ENCODE measurements at places on chromosomes 5 and 9.
A peak's percentile ranks its signal among the peaks of the same experiment; 100 is the strongest.

DNA sequence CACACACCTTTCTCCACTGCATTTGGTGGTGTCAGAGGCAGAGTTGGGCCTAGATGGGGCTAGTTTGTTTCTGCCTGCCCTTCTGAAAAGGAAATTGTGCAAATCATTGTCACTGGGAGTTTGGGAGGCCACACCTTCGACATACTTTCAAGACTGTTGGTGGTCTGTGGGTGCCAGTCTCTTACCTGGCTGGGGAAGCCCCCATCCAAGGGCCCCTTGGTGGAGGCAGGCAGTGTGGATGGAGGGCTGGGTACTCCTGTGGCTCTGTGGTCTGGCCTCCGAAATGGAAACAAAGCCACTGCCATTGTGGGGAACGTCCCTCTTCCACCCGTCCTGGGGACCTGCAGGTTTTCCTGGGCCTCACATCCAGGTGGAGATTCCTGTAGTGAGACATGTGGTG, 10.9 kb upstream of the PHYHD1 start:
- DNase-seq = no peak

DNA sequence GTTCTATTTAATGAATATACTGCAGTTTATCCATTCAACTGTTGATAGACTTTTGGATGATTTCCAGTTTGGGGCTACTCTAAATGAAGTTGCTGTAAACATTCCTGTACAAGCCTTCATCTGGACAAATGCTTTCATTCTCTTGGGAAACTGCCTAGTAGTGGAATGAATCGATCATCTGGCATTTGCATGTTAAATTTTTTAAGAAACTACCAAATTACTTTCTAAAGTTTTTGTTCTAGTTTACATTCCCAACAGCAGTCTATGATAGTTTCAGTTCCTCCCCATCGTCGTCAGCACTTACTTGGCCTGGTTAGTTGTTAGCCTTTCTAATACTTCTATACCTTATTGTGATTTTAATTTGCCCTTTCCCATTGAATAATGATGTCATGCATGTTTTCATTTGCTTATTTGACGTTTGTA, 306.3 kb downstream of the FER start:
- DNase-seq = no peak

GRCh38 chr9:94554439-94555331, at the start of gene PCAT7:
Gene PCAT7, plus strand, starts transcription at chr9:94555083.
- DNase-seq = no peak

GRCh38 chr5:61783481-61783880, 451.4 kb downstream of the ZSWIM6 start:
- no peak for DNase-seq

- DNase-seq = peak; percentile 2
These were observed 787.4 kb upstream of the RGMB start for GRCh38 chr5:97986069-97986468.

DNA sequence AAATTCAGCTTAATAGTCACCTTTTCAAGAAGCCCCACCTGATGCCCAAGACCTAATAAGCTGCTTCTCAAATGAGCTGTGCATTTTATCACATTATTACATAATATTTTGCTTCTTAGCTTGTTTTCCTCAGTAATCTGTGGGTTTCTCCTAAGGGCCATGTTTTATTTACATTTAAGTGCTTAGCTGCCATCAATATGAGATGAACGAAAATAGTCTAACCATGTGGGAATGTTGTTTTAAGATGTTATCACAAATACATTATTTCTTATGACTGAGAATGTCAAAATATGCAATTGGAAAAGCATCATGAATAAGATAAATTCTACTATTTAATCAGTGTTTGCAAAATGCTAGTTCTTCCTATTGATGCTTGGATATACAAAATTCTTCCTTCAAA, 10.1 kb downstream of the ARRDC3 start:
- DNase-seq = no peak

GRCh38 chr9:107281184-107281583, 1.9 kb upstream of the RAD23B start:
- DNase-seq = peak; percentile 65

GRCh38 chr5:169788168-169788567, 151.1 kb downstream of the DOCK2 start:
- peak; percentile 26 for DNase-seq

- DNase-seq = peak; percentile 51
These were observed 111.7 kb downstream of the AP3B1 start for GRCh38 chr5:78182838-78183237.

DNA sequence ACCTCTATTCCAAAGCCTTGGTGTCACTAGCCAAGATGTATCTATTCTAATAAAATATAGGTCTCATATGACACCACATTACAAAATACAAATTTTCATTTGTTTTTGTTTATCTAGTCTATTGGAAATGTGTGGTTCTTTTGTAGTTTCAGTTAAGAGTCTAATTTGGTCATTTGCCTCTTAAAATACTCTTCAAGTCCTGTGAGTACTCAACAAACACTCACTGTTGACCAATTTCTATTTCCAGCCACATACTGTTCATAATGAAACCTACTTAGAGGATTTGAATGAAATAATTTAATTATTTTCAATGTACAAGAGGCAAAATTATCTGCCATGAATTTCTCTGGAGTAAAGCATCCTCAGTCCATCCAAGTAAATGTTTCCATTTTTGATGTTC, 40.6 kb downstream of the SLC1A3 start:
- no peak for DNase-seq

GRCh38 chr9:133457233-133457632, 2.5 kb upstream of the CACFD1 start:
- no peak for DNase-seq

DNA sequence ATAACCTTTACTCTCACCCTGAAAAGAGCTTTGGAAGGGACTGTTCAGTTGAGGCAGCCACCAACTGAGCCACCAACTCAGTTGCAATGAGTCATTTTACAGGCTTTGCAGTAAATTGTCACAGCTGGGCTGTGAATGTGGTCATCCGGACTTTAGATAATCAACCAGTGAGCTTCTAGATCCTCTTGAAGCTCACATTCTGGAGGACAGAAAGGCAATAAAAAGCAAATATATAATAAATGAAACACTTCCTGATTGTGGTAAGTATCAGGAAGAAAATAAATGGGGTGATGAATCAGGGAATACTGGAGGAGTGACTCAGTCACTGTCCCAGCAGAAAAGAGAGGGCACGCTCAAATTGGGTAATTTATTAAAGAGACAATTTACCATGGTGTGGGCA, 13.2 kb upstream of the C5orf58 start:
- peak; percentile 72 for DNase-seq

- DNase-seq = no peak
These were observed 48.7 kb upstream of the PSD2 start for GRCh38 chr5:139746691-139747582.

- DNase-seq = no peak
These were observed 221.4 kb downstream of the DRD1 start for GRCh38 chr5:175222621-175223020.

DNA sequence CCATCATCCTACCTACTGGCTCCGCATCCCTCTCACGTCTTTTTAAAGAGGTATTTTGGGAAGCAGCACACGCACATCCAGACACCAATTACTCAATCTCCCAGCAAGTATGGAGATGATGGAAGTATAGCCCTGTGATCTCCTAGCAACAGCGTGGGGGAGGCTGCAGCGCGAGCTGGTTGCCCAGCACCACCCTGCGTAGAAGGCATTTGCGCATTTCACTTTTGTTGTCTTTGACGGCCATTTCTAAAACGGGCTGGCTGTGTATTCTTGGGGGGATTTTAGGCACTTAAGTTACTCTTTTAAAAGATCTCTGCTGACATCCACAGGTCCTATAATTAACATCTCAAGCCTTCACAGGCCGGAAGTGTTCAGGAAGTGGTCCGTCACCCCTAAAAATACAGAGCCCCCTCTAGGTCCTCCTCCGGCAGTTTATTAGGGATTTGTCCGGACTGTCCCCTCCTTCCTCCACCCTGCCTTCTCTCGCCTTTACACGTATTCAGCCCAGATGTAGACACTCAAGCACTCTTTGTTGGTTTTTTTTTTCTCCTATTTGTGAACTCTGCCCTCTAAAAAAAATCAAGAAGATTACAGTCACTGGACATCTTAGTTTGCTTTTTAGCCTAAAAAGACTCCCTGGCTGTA, 371.4 kb downstream of the NTRK2 start:
- DNase-seq = no peak

DNA sequence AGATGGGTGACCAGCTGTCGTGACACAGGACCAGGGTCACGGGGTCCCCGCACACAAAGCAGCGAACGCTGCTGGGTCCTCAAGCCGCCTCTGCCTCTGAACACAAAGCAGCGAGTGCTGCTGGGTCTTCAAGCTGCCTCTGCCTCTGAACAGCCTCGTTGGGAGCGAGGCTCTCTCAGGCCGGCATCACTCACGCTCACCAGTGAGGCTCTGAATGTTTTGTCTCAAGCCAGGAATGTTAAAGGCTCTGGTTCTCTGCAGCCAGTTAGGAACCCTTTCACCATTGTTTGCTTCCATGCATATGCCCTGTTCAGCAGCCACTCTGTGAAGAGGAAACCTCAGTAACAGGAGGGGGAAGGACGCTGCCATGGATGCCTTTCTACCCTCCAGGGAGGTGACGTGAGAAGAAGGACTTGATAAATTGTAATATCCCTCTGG, 82.7 kb upstream of the TAF11L2 start:
- no peak for DNase-seq

- DNase-seq = peak; percentile 35
These were observed 138.0 kb upstream of the KCNN2 start for GRCh38 chr5:114223866-114224265.

- peak; percentile 29 for DNase-seq
These were observed 25.9 kb upstream of the AP3B1 start for GRCh38 chr5:78320401-78320800.

GRCh38 chr5:68673823-68674180, 420.0 kb upstream of the SLC30A5 start:
- no peak for DNase-seq

DNA sequence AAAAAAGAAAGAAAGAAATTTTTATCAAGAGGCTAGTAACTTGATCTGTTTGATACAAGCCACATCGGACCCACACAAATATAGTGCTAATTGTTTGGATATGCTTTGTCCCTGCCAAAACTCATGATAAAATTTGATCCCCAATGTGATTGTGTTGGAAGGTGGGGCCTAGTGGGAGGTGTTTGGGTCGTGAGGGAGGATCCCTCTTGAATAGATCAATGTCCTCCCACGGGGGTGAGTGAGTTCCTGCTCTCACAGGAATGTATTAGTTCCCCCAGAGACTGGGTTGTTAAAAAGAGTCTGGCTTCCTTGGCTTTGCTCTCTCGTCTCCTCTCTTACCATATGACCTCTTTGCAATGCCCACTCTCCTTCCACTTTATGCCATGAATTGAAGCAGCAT, 80.6 kb upstream of the CPLX2 start:
- DNase-seq = no peak

- DNase-seq = no peak
These were observed 36.5 kb downstream of the RGS3 start for GRCh38 chr9:113499876-113500497.

DNA sequence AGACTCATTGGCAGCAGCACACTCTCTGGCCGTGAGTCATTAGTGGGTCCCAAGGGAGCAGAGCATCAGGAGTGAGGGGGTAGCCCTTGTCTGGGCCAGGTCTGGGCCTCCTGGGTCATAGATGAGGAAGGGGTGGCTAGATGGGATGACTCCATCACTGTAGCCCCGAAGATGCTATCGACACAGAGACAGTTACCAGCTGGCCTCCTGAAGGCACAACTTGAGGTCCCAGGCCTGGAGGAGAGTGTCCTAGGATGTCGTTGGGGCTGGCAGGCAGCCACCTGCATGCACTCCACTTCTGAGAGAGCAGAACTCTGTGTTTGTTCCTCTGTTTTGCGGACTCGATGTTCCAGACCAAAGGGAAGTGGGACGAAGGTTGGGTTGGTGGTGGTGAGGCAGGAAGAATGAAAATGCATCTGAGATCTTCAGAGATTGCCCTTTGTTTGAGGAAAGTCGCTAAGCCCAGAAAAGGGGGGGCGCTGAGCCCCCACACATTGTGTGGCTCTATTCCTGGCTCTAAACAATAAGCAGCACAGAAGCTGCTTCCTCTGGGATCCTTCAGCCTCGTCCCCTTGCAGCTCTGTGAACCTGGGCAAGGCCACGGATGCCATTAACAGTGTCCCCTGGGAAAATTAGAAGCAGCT, 4.7 kb downstream of the BTNL9 start:
- no peak for DNase-seq

DNA sequence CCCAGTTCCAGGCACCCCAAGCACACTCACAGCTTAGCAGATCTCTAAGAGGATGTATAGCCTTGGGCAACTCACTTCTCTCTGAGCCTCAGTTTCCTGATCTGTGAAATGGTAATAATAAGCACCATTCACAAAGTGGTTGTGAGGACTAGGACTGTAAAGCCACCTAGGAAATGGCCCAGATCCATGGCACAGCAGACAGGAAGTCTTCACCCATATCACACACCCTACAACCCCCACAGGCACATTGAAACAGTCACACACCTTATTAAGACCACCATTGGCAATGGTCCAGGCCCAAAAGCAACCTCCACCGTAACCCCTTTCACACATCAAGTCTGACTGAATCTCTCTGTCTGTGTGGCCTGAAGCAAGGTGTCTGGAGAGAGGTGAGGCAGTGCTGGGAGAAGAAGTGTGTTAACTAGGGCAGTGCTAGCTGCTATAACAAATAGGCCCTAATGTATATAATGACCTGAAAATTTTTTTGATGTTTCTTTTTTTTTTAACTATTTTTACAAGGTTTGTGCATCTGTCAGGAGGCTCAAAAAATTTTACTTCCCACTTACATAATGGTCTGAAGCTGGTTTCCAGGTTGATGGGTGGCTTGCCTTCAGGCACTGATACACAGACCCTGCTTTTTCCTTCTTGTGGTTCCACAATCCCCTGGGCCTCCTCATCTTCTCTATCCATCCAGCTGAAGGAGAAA, 2.4 kb upstream of the RGS14 start:
- no peak for DNase-seq

All from mammary epithelial cell (primary cell).